ENCODE measurements at places on chromosomes 12 and 14. TPM values are rescaled to one million over a fixed set of nuclear protein-coding genes. Genes with fewer than 3 reads are reported as not detected.

INHBE gene
- total RNA-seq = not detected

CD27 gene
- not detected for total RNA-seq

GALNT16 gene
- 14.9 TPM for total RNA-seq

SLCO1A2 gene
- total RNA-seq = not detected

EGLN3 gene
- 4.7 TPM for total RNA-seq

ESR2 gene
- total RNA-seq = 0.32 TPM

PLBD1 gene
- total RNA-seq = 35.7 TPM

C12orf54 gene
- not detected for total RNA-seq

CLEC14A gene
- total RNA-seq = 35.6 TPM

GRIN2B gene
- 0.64 TPM for total RNA-seq

PRH2 gene
- total RNA-seq = not detected

INHBC gene
- not detected for total RNA-seq

B4GALNT1 gene
- total RNA-seq = 2.7 TPM

All from mesenteric fat pad (tissue), 1 donor.